ENCODE measurements at places on chromosomes 12 and 14.

GRCh38 chr14:34713681-34714319 is 593 bp downstream of the CFL2 start:
- no peak for DNase-seq

- no peak for DNase-seq
Observed at GRCh38 chr12:97556302-97556779, 93.7 kb downstream of the RMST start.

- no peak for DNase-seq
Observed at GRCh38 chr14:33393895-33394368, 455.3 kb downstream of the NPAS3 start.

GRCh38 chr12:92886131-92886530 is 43.0 kb downstream of the EEA1 start:
- DNase-seq = no peak

- no peak for DNase-seq
Observed at GRCh38 chr12:5510251-5510805, 78.4 kb downstream of the NTF3 start.

GRCh38 chr12:48982397-48983080 is 4.4 kb downstream of the WNT1 start:
- DNase-seq = no peak

- DNase-seq = no peak
Observed at GRCh38 chr12:124380796-124381455, 86.0 kb downstream of the RFLNA start.

DNA sequence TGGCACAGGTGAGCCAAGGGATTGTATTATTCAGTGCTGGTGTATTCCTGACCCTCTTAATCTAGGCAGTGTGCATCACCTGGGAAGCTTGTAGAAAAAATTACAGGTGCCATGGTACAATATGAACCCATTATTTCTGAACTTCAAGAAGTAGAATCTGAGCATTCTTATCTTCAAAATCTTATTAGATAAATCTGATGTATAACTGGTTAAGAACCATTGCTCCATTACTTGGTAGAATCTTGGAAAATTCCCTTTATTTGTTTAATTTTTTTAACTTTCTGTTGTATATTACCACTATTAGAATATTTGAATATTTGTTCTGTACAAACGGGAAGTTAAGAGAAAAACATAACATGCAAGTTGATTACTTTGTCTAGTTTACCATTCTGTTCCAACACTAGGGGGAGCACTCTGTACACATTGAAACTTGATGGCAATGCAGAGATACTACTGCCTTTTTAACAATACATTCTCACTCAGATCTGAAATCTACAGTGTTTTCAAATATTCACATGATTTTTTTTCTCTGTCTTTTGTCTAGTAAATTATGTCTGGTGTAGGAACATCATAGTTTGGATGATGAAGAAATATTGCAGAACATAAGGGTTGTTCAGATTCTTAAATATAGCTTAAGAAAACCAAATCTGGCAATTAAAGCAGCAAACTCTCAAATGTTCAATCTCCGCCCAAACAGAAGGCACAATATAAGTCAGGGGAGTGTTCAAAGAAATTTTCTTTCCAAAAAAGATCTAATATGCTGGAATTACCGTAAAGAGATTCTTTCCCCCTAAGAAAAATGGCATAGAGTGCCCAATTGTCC is 196.6 kb downstream of the PCNX1 start:
- DNase-seq = no peak

DNA sequence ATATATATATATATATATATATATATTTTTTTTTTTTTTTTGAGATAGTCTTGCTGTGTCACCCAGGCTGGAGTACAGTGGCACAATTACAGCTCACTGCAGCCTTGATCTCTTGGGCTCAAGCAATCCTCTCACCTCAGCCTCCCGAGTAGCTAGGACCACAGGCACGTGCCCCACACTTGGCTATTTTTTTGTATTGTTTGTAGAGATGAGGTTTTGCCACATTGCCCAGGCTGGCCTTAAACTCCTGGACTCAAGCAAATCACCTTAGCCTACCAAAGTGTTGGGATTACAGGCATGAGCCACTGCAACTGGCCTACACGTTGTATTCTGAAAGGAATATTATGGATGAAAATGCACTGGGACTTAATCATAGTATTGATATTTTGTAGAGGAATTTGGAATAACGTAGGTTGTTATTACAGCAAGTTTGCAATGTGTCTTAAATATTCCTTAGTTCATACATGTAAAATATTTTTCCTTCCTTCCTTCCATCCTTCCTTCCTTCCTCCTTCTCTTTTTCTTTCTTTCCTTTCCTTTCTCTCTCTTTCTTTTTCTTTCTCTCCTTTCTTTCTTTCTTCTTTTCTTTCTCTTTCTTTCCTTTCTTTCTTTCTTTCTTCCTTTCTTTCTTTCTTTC is 862 bp downstream of the KLRB1 start:
- no peak for DNase-seq

GRCh38 chr12:17982556-17982955 is 107.4 kb downstream of the RERGL start:
- no peak for DNase-seq

GRCh38 chr14:99224116-99224910 is 47.7 kb downstream of the BCL11B start:
- no peak for DNase-seq

GRCh38 chr12:68844318-68844745 is 36.4 kb downstream of the MDM2 start:
- no peak for DNase-seq

- DNase-seq = no peak
Observed at GRCh38 chr14:104249706-104250105, 111.3 kb downstream of the KIF26A start.

- no peak for DNase-seq
Observed at GRCh38 chr12:79645235-79645630, 45.5 kb downstream of the PAWR start.

GRCh38 chr14:81534510-81535074 is 939 bp upstream of the SEL1L start:
- no peak for DNase-seq

DNA sequence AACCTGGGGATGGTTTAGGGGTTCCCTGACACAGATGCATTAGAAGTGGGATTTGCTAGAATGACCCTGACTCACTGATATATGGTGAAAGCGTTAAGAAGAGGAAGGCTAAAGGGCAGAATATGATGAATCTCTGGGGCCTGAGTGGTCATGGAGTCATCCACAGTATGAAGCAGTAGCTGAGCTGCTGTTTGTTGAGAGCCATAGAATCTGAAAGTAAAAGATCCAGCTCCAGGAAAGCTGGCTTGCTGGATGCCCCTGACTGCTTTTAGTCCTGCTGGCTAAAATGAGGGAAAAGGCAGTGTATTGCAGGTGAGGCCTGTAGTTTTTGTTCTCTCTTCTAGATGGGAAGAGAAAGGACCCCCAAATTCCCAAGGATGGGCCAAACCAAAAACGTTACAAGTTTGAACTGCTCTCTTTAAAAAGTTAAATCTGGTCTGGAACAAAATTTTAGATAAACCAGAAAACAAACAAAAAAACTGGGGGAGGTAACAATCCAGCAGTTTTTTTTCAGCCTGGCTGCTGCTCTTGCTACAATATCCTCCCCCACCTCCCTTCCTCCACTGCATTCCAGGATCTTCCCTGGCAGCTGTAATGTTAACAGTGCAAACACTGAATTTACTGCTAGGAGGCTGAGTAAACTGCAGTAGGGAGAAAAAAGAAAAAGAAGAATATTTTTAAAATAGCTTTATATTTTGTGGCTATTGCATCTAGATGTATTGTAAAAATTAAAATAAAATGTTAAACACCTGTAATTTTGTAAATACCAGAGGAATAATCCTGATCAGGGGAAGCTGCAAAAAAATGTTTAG is 16.5 kb downstream of the SEL1L start:
- no peak for DNase-seq

DNA sequence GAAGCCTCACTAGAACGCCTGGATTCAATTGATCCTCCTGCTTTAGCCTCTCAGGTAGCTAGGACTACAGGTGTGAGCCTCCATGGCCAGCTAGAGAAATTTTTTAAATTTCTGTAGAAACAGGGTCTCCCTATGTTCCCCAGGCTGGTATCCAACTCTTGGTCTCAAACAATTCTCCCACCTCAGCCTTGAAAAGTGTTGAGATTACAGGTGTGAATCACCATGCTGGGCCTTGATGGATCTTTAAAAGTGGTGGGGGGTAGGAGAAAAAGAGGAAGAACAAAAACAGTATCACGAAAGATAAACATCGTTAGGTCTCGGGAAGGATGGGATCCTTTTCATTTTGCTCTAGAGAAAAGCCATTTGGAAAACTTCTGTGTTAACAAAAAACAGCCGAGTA is 4.5 kb downstream of the GYS2 start:
- no peak for DNase-seq

GRCh38 chr14:60087668-60088067 is 4.1 kb upstream of the PCNX4 start:
- no peak for DNase-seq

- no peak for DNase-seq
Observed at GRCh38 chr12:100671396-100672074, 98.1 kb downstream of the GAS2L3 start.

GRCh38 chr12:54053751-54054741 is at the start of gene HOXC4:
TSS of gene HOXC4 (plus strand) at chr12:54053835. CDS start at chr12:54053923, 88 bp downstream.
- DNase-seq = no peak

- DNase-seq = no peak
Observed at GRCh38 chr12:9773216-9773877, 12.6 kb upstream of the CD69 start.

- no peak for DNase-seq
Observed at GRCh38 chr12:113065126-113066007, 8.8 kb downstream of the DTX1 start.

GRCh38 chr12:23209793-23210192 is 584.8 kb downstream of the ETNK1 start:
- DNase-seq = no peak

- peak; percentile 27 for DNase-seq
Observed at GRCh38 chr14:63770187-63770807, 42.4 kb upstream of the SGPP1 start.

DNA sequence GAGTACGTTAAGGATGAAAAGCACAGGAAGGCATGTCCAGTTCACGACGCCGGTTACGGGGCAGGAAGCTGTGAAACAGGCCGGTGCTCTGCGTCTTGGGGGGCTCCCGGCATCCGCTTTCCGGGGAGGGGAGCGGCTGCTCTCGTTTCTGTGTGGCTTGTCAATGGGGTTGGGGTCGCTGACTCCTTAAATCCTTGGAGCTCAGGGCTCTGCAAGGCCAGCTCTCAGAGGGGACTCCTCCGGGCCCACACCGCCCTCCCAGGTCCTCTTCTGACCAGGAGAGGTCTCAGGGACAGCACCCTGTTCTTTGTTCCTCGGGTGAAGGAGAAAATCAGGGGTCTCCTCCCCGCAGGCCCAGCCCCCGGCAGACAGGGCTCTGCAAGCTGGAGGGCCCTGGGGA is 78.1 kb downstream of the GALNT9 start:
- DNase-seq = peak; percentile 67

- no peak for DNase-seq
Observed at GRCh38 chr14:101761881-101762529, 496 bp downstream of the PPP2R5C start.

DNA sequence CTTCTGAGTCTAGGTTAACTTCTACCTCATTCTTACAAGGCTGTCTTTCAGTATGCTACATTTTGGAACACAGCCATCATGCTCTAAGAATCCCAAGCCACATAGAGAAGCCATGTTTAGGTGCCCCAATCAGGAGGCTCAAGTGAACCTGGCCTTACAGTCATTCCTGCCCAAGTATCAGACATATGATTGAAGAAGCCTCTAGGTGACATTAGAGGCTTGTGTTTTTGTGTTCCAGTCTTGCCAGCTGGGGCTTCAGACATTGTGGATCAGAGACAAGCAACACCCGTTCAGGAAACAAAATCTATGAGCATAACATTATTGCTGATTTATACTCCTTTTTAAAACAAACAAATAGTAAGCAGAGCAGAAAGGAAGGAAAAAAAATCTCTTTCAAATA is 8.1 kb upstream of the SLC16A7 start:
- DNase-seq = no peak

DNA sequence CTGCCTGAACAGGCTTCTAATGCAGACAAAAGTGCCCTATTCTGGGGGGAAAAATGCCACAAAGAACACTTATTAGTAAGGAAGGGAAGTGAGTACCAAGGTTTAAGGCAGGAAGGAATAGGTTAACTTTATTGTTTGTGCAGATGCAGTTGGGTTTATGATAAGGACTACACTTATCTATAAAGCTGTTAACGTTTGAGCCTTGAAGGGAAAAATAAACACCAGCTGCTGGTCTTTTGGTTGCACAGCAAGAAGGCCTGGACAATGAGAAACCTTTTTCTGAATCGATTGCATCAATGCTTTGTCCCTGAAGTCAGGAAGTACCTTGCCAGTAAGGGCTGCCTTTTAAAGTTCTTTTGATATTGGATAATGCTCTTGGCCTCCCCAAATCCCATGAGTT is 407.8 kb downstream of the ATP23 start:
- no peak for DNase-seq

GRCh38 chr14:97634751-97635150 is 837.6 kb downstream of the VRK1 start:
- no peak for DNase-seq

GRCh38 chr12:112870267-112870980 is 36.3 kb upstream of the OAS1 start:
- DNase-seq = no peak

- no peak for DNase-seq
Observed at GRCh38 chr12:52585946-52586345, 12.3 kb upstream of the KRT74 start.

GRCh38 chr14:79596551-79596950 is 614.8 kb downstream of the DIO2 start:
- no peak for DNase-seq

DNA sequence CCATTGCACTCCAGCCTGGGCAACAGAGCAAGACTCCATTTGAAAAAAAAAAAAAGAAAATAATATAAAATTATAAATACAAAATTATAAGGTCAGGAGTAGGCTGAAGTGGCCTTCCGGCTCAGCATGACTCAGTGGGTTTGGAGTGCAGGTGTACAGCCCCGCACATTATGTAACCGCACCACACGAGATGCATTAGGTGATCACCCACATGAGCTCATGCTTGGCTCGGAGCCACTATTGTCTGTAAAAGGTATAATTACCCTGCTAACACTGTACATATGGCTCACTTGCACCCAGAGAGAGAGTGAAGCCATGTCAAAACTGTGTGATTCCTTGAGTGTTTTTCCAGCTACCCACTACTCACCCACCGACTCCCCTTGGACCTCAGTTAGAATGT is 557.0 kb downstream of the SLC6A15 start:
- no peak for DNase-seq

GRCh38 chr14:104886690-104887622 is 21.9 kb downstream of the CEP170B start:
- peak; percentile 73 for DNase-seq

DNA sequence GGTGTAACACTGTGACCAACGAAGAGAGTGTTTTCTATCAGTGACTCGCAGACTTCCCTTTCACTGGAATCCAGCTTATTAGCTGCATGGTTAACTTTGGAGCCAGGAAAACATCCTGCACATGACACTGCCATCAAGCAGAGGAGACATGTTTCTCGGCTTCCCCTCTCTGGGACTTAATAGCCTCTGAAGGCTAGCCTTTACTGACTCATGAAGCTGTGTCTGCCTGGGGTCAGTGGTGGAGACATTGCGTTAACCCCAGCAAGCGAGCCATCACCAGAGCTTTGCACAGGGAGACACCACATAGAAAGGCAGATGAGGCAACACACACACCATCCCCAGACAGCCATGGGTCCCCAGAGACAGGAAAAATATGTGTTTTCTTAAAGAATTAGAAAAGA is 126.9 kb upstream of the PRICKLE1 start:
- no peak for DNase-seq

Measured in posterior cingulate gyrus (tissue), 11 donors.